ENCODE measurements at places on chromosomes 1 and 21. TPM values are rescaled to one million over a fixed set of nuclear protein-coding genes. Genes with fewer than 3 reads are reported as not detected.

GRCh38 chr1:99246152-99246551, 18.1 kb upstream of the PLPPR4 start:
- no peak for DNase-seq

Gene PLA2G2A
- not detected for total RNA-seq

Gene RASSF5
- 0.47 TPM for total RNA-seq

- no peak for DNase-seq
Measured at GRCh38 chr1:104295511-104295910, 545.8 kb downstream of the AMY1C start.

Gene LYPD8
- not detected for total RNA-seq

GRCh38 chr1:17258758-17259130, 9.8 kb downstream of the PADI3 start:
- no peak for DNase-seq

DNA sequence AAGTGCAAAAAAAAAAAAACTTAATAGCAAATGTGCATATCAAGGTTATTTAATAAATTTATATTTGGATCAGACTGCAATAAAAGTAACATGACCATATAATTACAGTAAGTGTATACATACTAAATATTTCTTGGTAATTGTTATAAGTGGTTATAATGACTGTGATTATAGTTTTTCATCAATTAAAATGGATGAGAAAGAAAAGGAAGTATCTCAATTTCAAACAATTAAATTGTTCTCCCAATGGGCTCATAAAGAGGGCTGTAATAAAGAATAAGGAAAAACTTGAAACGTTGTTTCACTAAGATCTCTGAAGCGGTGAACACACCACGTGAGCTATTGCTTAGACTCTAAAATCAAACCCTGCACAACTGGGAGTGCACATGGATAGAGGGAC, 104.1 kb downstream of the CDC42BPA start:
- no peak for DNase-seq

DNA sequence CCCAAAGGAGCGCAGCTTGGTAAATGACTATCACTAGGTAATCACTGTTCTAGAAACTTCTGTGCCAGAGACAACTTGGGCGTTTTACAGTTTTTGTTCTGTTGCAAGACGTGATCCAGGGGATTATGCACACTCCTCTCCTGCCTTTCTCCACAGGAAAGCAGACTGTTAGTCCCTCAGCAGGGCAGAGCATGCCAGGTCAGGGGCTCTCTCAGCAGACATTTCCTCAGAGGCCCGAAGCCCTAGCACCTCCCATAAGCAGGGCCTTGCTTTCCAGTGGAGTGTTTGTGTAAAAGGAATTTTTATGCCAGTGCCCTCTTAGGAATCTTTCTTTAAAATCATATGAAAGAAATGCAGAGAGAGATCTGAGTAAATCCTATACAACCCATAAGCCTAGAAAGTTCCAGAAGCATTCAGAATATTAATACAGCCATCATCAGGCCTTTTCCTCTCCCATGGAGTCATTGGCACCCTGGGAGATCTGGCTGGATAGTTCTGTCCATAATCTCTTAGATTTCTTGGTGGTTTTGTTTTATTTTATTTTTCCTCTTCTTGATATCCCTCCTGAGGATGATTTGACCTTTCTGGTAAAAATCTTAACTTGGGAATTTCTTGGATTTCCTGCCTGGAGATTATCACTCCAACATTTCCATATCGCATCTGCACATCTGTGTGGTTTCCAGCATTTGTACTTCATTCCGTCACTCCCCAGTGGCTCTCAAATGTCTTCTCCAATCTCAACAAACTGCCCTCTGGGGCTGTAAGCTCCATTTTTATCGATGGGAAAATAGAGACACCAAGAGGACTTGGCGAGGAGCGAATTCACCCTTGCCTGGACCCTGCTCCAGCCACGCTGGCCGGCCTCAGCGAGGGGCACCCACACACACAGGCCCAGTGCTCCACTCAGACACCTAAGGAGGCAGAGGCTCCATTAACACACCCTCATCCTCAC, 116.1 kb downstream of the PSMG1 start:
- no peak for DNase-seq

Gene CLDN8
- total RNA-seq: not detected

Gene C1orf185
- not detected for total RNA-seq

- no peak for DNase-seq
Measured at GRCh38 chr1:155175927-155176371, 2.3 kb downstream of the TRIM46 start.

Gene MAN1C1
- not detected for total RNA-seq

DNA sequence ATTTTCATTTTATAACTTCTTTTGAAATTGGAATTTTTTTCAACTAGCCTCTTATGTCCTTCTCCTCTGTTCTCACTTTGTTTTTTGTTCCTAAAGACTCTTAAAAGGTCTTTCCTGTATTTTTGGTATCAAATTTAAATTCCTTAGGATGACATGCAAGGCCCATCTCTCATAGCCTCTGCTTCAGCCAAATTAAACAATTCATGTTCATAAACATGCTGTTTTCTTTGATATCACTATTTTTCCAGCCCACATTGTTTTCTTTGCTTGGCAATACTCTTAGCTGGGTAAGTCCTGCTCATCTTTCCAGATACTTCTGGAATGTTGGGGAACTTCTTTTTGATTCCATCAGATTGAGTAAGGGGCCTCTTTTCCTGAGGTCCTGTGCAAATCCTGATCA, 55.8 kb upstream of the GPR88 start:
- no peak for DNase-seq

Gene DNAJC8
- 81.2 TPM for total RNA-seq
